Activated T-cell treated with anti-CD3 and anti-CD28 coated beads for 48 hours (primary cell): ENCODE measurements at places on chromosomes 1 and 21.

- no peak for DNase-seq
Observed at GRCh38 chr1:65429806-65430205, 9.3 kb downstream of the LEPR start.

GRCh38 chr1:110786802-110787327 is 86.1 kb upstream of the CD53 start:
- no peak for DNase-seq

GRCh38 chr1:118244194-118244593 is 59.2 kb upstream of the SPAG17 start:
- no peak for DNase-seq

GRCh38 chr1:23473037-23473800 is 10.8 kb downstream of the ASAP3 start:
- DNase-seq = no peak

DNA sequence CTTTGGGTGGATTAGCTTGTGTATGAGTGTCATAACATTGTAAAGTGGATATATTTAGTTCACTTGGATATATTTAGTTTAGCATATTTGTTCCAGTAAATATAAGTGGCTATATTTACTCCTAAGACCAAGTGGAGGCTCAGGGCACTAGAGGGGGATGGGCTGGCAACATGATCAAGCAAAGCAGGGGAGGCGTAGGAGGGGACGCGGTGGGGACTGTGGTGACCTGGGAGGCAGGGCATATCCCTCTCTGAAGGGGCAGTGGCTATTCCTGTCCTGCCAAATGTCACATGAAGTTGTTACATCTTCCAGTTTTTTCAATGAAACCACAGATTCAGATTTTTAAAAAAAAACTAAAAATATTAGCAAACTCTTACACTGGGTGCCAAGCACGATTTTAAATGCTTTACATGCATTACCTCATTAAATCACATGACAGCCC is 51.9 kb upstream of the EDN2 start:
- no peak for DNase-seq

GRCh38 chr1:220655961-220656740 is 34.0 kb upstream of the C1orf115 start:
- no peak for DNase-seq

DNA sequence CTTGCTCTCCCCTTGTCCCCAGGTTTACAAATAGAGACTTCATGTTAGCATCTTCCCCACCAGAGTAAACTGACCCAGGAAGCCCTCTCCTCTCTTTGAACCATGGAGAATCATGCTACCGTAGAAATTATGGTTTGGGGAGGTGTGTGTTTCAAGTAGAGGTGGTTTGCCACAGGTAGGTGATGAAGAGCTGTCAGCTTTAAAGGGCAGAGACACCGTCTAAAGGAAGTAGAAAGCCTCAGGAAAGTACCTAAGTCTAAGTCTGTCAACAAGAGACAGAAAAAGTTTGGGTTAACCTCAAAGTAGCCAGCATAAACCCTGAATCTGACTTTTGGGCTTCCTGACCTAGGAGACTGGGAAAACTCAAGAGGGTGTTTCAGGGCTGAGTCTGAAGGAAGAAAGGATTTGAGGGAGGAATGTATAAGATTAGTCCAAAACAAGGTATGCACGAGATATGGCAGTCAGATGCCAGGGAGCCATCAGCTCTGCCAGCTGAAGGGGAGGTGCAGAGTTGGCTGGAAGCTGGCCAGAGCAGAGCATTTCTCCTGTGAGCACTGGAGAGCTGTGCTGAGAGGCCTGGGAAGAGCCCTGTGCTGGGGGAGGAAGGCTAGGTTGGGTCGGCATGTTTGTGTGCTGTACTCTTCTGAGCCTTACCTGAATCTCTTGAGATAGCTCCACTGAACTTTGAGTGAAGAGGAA is 14.3 kb downstream of the ADAMTSL4 start:
- no peak for DNase-seq

GRCh38 chr21:45892916-45893739 is 88.4 kb upstream of the COL6A1 start:
- DNase-seq = no peak

DNA sequence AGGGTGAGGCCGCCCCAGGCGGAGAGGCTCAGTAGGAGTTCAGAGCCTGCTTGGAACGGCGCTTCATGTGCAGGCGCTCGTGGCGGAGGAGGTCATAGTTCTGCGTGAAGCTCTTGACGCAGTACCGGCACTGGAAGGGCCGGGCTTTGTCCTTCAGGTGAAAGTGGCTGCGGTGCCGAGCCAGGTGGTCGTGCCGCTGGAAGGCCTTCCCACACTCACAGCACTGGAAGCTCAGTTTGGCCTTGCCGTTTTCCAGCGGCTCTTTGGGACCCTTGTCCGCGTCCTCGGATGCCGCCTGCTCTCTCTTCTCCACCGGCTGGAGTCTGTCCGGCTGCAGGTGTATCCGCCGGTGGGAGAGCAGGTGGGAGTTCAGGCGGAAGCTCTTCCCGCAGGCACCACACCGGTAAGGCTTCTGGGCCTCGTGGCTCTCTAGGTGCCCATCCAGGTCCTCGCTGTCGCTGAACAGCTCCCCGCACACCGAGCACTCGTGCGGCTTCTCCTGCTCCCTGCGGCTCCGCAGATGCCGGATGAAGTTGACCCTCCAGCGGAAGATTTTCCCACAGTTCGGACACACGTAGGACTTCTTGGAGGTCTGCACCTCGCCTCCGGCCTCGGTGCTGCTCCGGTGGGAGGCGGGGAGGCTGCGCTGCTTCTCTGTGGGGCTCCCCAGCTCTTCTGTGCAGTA is 31.0 kb downstream of the ZNF496 start:
- DNase-seq = no peak

DNA sequence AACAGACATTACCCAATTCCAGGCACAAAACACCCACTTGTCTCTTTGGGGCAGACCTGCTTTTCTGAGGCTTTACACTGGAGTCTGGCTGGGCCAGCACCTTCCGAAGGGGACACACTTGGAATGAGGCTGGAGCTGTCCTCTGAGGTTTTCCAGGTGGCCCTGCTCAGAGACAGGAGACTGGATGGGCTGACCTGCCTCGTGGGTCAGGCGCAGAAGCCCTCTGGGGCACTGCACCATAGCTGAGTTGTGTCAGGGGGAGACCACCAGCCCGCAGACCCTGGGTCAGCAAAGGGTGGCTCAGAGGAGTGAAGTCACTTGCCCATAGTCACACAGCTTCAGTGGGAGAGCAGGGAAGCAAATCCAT is 1.8 kb downstream of the SH2D5 start:
- DNase-seq = no peak

GRCh38 chr1:153431928-153432327 is 15.6 kb downstream of the S100A7A start:
- DNase-seq = no peak

GRCh38 chr21:39972471-39972870 is 105.2 kb downstream of the PCP4 start:
- DNase-seq = no peak
